ENCODE measurements at places on chromosomes 12 and 14. TPM values are rescaled to one million over a fixed set of nuclear protein-coding genes. Genes with fewer than 3 reads are reported as not detected.
A peak's percentile ranks its signal among the peaks of the same experiment; 100 is the strongest.

- peak; percentile 4 for DNase-seq
These were observed 70.2 kb upstream of the GPHB5 start for GRCh38 chr14:63388766-63389431.

DNA sequence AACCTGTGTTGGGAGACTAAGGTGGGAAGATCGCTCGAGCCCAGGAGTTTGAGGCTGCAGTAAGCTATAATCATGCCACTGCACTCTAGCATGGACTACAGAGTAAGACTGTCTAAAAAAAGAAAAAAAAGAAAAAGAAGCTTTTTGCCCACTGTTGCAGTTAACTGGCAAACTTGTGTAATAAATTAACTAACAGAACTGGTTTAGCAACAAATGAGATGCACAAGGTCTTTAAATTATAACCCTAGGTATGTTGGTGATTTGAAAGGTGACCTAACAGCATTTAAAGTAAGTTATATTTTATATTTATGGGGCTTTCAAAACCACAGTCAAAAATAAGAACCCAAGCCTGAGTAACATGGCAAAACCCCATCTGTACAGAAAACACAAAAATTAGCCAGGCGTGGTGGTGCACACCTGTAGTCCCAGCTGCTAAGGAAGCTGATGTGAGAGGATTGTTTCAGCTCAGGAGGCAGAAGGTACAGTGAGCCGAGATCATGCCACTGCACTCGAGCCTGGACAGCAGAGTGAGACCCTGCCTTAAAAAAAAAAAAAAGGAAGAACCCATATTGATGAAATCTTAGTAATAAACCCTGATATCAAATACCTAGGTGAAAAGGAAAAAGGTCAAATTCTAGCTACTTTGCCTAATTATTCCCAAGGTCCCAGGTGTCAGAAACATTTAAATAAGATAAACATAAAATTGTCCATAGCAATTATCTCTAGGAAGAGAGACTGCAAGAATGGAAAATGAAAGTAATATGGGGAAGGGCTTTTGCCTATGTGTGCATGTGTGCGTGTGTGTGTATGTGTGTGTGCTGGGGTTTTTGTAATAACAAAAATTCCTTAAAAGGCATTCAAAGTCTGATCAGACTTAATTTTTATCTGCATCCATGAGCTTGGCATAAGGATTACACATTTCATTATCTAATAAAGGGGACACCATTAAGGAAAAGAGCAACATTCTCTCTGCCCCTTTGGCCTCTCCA is 15.4 kb downstream of the SYNE2 start:
- no peak for DNase-seq

DNA sequence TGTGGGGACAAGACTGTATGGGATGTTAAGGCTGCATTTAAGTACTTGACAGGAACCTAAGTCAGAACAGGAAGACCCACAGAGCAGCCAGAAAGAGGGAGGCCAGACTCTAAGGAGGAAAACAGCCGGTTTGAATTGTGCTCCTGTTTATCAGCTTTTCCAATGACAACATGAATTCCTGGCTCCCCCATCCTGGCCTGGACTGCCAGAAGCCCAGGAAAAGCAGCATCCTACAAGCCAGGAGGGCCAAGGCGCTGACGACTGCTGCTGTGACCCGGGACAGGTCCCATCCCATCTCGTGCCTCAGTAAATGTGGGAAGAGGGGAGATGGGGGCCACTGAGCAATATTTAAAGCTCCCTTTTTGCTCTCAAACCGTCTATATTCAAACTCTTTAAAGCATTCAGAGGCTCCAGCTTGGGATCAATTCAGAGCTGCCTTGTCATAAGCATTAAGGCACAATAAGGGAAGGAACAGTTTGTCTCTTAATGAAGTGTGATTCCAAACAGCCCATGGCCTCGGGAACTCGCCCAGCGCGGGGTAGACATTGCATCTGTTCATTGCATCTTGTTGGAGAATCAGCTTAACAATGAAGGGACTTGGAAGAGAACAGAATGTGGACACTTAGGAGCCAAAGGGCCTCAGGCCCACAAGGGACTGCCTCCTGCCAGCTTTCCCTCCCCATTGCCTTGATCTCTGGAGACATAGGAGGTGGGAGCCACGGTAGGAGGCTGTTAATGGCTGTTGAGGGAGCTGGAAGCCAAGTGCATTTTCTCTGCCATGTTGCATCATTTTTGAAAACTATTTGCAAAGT is 49.6 kb downstream of the CMKLR1 start:
- DNase-seq = no peak

GRCh38 chr14:72574715-72575114 is 319.2 kb downstream of the DPF3 start:
- no peak for DNase-seq

- no peak for DNase-seq
These were observed 2.0 kb upstream of the LRP1-AS start for GRCh38 chr12:57149245-57149900.

- DNase-seq = no peak
These were observed 25.0 kb downstream of the ERP27 start for GRCh38 chr12:14913381-14913781.

The TUNAR gene
- total RNA-seq = 0.06 TPM

GRCh38 chr12:52513736-52514135 is 6.5 kb downstream of the KRT5 start:
- no peak for DNase-seq

- DNase-seq = no peak
These were observed 22.3 kb upstream of the P2RX7 start for GRCh38 chr12:121110211-121110940.

The VRTN gene
- not detected for total RNA-seq

The SMCO2 gene
- total RNA-seq = not detected

DNA sequence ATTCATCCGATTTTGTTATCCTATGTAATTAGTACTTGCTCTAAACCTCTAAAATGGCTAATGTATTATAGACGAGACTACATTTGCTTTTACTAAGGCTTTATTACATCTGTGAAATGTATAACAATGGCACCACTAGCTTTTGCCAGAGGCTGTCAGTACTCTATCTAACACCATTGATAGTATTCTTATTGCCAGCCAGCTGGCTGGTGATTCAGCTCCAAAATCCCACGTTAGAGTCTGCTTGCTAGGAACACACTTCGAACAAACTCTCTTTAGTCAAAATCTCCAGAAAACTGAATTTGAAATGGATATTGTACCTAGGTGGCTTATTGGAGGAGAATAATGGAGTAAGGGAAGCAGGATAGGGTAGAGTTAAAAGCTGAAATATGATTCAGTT is 839.2 kb downstream of the SLC6A15 start:
- DNase-seq = no peak

DNA sequence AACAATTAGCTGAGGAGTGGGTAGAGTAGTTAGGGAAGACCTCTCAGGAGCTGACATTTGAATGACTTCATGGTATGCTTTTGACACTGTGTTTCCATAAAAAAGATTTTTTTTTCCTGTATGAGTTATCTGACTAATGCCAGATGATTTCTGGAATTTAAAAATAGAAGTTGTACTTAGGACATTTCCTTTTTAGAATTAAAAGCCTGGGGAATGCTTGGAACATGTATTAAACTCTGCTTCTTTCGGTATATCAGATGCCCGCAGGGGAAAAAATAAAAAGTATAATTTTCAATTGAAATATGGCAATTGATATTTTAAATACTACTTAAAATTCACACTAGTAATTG is 41.1 kb downstream of the BRMS1L start:
- no peak for DNase-seq

The TMX1 gene
- 60.7 TPM for total RNA-seq

DNA sequence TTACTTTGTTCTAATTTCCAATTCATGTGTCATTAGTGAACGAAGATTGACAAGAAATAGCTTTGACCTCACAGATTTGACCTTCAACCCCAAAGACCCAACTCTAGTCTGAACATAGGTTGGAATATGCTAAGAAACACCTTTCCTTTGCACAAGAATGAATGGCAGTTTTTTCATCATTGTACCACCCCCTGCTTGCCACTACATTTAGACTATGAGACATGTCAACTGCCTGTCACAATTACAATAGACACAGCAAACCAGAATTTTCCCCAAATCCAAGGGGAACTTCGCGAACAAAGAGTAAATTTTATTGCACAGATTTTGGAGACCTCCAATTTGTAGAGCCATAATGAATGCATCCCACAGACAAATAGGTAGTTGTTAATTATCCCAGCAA is 535.4 kb downstream of the PRKD1 start:
- no peak for DNase-seq

Measured in epithelial cell of proximal tubule (primary cell).